ENCODE measurements at places on chromosomes 6 and 20.

DNA sequence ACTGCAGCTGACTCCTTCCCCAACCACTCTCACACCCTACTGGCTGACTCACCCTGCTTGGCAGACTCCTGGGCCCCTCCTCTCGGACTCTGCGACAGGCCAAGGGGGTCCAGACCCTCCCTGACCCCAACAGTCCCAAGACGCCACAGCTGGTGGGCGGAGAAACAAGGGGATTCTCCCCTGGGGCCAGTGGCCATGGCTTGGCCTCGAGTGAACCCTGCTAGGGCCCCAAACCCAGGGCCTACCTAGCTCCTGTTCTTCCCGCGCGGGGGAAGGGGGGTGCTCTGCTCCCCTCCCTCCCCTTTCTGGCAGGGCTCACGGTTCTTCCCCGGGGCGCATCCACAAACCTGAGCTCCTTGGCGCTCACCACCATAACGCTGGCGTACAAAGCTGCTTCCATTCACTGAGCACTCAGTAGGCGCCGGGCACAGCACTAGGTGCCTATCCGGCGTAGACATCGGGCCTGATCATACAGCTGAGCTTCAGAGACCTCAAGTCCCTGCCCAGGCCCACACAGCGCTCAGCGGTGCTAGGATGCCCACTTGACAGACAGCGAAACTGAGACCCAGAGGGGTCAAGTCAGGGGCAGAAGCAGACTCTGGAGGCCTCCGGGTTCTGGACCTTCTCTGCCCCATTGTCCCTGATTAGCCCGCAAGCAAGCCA is 597 bp downstream of the ADA start:
- peak; percentile 34 for DNase-seq

DNA sequence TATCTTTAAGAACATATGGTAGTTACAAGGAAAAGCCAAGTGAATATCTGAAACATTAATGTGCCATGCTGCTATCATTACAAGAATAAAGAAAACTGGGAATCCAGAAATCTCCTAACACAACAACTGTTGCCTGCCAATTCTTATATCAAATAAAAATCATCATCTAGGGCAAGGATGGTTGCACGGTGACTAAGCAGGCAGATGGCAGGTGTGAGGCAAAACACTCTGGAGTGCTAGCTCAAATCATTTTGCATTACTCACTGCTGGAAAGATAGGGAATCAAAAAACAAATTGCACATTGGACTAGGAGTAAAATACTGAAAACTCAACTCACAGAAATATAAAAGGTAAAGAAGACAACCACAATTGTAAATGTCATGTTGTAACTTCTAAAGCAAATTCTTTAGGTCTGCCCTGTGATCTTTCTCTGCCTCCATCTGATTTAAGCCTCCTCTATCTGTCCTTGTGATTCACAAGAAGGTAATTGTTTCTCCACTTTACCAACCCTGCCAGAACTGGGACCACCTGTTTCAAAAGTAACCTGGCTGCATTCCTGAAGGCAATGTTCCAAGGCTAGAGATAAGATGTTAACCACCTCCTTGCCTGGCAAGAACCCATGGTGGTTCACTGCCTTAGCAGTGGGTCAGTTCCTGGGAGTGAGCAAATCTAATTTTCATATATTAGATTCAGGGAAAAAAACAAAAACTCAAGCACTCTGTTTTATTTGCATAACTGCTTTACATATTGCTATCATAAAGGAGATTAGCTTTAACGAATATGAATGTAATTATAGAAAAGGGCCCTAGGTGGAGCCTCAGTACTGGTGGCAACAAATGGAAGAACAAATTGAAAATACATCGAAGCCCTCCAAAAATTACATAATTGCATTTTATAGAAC is 33.1 kb upstream of the LCA5 start:
- peak; percentile 64 for DNase-seq

DNA sequence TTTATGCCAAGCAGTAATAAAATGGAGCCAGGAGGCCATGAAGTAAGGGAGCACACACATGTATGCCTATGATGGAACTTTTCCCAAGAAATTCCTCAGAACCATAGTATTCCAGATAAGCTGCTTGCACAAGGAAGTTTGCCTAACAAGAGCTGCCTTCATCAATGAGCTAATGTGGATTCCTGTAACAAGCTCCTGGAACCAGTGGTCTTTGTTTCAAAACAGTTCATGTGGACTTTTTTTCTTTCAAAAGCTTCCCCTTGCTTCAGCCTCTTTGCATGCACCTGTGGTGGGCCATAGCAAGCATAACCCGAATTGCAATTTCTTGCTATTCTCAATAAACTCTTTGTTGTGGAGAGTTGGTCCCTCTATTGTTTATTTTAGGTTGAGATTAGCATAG is 359.6 kb downstream of the UTRN start:
- DNase-seq, result no peak

DNA sequence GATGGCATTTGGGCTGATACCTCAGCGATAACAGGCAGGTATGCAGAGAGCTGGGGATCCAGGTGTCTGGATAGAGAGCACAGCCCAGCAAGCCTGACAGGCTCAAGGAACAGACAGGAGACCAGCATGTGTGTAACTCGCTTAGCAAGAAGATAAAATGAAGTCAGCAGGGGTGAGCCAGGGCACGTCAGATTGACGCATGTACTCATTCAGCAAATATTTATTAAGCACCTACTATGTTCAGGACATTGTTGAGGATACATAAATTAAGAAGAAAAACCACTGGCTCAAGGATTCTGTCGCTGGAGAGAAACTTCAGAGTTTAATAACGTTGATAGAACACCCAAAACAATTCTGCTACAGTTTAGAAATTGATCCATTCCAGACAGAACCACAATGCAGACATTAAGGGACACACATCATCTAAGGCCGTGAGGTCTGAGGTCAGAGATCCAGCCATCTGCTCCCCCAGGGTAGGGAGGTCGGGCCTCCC is 1.0 kb upstream of the DUSP22 start:
- no peak for DNase-seq

DNA sequence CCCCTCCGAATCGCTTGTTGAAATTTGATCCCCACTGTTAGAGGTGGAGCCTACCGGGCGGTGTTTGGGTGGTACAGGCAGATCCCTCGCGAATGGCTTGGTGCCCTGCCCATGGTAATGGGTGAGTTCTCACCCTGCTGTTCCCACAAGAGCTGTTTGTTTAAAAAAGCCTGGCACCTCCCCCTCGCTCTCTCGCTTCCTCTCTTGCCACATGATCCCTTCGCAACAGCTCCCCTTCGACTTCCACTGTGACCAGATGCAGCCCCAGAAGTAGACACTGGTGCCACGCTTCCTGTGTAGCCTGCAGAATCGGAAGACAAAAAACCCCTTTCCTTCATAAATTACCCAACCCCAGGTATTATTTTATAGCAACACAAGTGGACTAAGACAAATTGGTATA is 292.2 kb upstream of the QKI start:
- no peak for DNase-seq

- DNase-seq, result no peak
Observed at GRCh38 chr6:104809116-104809515, 50.6 kb downstream of the HACE1 start.

DNA sequence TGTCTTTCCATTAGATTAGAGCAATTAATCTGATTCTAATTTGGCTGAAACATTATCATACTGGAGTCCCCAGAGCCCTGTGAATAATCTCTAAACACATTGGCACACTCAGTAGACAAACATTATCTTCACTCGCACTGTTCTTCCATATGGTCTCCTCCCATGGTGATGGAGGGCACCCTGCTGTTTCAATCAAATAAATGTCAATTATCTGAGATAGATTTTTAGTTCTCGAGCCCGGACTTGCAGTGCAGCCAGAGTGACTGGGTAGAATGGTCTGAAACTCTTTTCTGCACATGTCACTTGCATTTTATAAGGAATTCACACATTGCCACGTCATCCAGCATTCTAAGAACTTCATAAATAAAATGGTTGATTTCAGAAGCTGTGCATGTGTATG is 90.6 kb upstream of the MAP3K7 start:
- DNase-seq, result peak; percentile 45

GRCh38 chr6:121042766-121043165 is 291.5 kb downstream of the TBC1D32 start:
- DNase-seq, result no peak

DNA sequence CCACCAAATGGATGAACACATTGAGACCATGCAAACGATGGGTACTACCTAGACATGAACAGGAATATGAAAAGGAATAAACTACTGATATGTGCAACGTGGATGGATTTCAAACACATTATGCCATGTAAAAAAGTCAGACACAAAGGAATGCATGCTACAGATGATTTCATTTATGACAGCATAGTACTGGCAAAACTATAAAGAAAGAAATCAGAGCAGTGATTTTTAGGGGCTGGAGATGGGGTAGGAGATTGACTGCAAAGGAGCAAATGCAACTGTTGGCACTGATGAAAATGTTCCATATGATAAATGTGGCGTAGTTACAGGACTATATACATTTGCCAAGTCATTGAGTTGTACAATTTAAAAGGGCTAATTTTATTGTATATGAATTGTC is 13.4 kb upstream of the COL12A1 start:
- DNase-seq, result no peak

- DNase-seq, result no peak
Observed at GRCh38 chr20:45392733-45393132, 14.6 kb upstream of the TP53TG5 start.

DNA sequence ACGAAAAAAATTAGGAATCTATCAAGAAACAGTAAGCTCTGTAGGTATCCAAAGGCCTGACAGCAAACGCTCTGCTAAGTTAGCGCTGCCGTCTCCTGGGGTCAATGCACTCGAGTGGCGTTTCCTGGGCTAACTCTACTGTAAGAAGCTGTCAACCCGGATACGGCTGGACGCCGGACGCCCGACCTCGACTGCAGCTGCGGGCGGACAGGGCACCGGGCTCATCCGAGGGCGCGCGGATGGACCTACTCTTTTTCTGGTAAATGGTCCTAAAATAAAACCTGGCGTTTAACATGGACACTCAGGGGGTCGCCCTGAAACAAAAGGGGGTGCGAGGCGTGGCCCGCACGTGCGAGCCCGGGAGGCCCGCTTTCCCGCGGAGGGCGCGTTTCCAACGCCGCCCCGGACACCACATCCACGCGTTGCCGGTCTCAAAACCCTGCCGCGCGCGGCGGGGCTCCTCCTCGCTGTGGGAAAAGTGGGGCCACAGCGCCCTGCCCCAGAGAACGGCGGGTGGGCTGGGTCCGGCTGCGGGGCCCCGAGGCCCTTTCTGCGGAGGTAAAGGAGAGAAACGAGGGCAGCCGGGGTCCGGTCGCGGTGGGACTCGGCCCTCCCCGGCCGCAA is 537 bp downstream of the TCP1 start:
- no peak for DNase-seq

DNA sequence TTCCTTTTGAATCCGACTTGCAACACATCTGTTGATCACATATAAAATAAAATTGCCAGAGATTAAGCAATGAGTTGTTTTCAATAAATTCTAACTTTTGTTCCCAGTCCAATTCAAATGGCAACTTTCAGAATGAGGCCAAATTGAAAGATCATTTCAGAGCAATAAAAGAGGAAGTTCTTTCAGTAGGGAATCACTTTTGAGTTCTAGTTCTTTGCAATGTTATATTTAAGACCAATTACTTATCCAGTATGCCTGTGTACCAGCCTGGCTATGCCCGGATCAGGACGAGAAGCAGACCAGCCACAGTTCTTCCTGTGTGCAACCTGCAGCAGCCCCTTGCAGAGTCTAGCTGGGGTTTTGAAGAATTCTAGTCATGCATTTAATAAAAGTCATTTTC is 232.5 kb downstream of the BTBD9 start:
- DNase-seq, result no peak

GRCh38 chr6:134983823-134984222 is 33.9 kb upstream of the ALDH8A1 start:
- DNase-seq, result no peak

GRCh38 chr6:22392711-22393110 is 95.9 kb upstream of the PRL start:
- DNase-seq, result no peak

DNA sequence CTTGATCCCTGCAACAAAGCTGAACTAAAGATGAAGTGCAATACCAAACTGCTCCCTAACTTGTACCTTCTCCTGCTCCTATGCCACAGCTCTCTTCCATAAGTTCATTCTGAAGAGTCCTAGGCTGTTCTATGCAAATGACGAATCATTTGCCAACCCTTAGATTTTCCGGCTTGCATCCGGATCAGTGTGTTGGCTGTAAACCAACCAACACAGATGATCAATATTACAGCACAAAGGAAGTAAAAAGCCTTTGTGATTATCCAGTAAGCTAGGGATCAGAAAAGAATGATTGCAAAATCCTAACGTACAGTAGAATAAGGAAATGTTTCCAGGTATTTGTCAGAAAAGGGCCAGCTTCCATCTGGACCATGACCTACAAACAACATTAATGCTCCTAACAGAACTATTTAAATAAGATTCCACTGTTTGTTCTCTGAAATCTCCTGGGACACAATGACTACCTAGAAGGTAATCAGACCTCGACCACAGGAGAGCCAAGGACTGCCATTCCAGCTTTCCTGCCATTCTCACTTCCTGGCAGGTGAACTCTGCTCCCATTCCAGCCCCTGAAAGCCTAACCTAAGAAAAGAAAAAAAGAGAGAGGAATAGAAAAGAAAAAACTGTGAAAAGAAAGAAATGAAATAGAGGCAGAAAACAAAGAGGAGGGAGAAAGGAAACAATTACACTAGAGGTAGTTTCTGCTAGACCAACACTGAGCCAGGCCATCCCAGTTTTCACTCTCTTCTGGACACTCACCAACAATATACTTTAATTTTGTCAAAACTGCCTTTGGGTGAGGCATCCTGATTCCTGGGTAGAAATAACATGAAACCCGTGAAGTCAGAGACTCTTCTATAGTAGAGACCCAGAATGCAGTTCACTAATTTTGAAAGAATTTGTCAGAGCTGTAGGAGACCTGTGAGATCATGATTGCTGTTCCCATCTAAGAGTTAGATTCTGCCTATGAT is 19.7 kb downstream of the GMDS start:
- no peak for DNase-seq

DNA sequence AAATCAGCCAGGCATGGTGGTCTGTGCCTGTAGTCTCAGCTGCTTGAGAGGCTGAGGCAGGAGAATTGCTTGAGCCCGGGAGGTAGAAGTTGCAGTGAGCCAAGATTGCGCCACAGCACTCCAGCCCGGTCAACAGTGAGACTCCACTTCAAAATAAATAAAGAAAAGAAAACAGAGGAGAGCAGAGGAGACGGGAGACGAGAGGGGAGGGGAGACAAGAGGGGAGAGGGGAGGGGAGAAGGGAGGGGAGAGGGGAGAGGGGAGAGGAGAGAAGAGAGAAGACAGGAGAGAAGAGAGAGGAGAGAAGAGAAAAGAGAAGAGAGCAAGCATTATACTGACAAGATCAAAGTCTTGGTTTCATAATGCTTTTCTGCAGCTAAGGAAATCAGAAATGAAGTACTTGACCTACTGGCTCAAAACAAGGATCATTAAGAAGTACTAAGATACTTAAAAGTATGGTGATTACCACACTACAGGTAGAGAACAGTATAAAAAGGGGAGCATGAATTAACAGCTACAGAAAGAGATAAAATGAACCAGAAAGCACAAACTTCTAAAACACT is 30.5 kb downstream of the FAM8A1 start:
- DNase-seq, result no peak

- DNase-seq, result no peak
Observed at GRCh38 chr20:60048634-60049521, 90.7 kb downstream of the CDH26 start.

GRCh38 chr6:108622641-108623298 is 62.1 kb downstream of the FOXO3 start:
- no peak for DNase-seq
